OCI-M1 (cell line): ENCODE measurements at places on chromosomes 11 and 22.

- DNase-seq: no peak
Observed at GRCh38 chr11:32885556-32885955, 7.1 kb upstream of the QSER1 start.

DNA sequence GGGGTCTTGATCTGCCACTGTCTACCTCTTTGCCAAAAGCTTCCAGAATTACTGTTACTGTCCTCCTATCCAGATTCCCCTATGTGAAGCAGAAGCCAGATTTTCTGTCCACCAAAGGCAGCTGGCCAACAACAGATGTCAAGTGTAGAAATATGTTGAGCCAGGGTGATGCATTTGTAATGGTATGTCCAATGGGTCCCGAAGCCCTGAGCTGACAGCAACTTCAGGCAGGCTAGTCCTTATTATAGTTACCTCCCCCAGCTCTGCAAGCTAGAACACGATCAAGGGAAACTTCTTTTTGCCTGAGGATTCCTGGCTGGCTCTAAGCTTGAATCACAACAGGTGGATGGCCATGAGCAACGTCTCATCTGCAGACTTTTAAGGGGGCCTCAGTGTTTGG is 10.2 kb downstream of the PAMR1 start:
- no peak for DNase-seq

DNA sequence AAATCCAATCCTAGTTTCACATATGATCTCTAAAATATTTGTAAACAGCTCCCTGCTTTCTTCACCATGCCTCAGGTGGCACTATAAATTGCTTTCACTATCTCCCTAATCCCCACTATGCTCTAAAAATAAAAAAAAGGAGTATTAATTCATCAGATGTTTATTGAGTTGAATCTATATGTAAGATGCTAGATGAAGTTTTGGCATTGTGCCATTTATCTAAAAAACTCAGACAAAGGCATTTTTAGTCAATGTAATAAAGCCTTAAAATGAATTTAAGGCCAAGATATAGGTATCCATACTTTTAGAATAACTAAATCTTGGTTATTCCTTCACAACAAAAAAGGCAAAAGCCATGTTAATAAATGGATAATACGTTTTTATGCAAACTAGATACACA is 373.9 kb downstream of the ETS1 start:
- no peak for DNase-seq

DNA sequence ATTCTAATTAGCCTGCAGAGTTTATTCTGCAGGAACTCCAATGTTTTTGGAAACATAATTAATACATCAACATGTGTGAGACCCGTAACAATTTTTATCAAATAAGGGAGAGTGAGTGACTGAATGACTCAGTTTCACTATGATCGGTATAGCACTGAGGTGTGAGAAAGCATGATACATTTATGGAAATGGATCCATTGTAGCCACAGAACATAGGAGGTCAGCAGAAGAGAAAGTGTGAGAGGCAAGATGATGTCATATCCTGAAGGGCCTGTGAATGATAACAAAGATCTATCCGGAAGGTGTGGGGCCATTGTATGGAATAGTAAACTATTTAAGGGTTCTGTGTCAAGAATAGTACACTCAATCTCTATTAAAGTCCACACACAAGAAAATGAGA is 1406.1 kb upstream of the TENM4 start:
- DNase-seq: peak; percentile 40

GRCh38 chr11:83206221-83206620 is 12.7 kb downstream of the ANKRD42 start:
- no peak for DNase-seq

DNA sequence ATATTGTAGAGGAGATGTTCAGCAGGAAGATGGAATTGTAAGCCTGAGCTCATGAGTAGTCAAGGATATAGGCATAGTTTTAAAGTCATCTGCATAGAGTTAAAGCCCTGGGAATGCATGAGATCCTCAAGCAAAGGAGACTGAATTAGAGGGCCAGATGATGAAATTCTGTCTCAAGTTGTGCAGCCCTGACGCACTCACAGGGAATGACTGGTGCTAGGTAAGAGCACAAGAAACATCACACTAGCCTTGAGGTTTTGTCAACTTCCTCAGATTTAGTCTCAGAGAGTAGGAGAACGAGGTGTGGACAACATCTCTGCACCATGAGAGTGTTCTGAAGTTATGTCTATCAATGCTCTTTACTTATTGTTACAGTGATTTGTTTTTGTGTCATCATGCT is 5.8 kb downstream of the RAB38 start:
- peak; percentile 45 for DNase-seq
